ENCODE measurements at places on chromosomes 11 and 22.

GRCh38 chr22:26124991-26125725, 44.1 kb upstream of the SEZ6L start:
- DNase-seq = no peak

- no peak for DNase-seq
Measured at GRCh38 chr11:122339436-122340060, 223.5 kb upstream of the BLID start.

GRCh38 chr11:63941901-63942300, 3.1 kb downstream of the NAA40 start:
- DNase-seq = no peak

DNA sequence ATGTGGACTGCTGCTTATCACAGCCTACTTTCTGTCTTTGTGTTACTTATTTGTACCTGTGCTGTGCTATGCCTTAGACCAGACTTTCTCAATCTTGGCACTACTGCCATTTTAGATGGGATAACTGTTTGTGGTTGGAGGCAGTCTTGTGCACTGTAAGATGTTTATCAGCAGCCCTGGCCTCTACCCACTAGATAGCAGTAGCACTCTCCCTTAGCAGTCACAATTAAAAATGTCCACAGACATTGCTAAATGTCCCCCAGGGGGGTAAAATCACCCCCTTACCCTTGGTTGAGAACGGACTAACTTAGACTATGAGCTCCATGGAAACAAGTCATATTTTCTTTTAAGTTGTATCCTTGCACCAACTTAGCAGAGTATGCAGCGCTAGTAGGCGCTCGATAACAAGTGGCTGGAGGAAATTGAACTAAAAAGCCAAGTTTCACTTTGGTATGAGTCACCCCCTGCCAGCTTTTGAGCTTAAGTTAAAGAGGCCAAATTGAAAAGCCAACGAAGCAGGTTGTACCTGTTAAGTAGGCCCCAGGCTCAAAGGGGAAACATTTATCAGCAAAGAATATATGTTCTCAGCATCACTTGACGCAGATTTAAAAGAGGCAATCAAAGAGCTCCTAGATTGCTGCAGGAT, 304.8 kb upstream of the SORL1-AS1 start:
- no peak for DNase-seq

DNA sequence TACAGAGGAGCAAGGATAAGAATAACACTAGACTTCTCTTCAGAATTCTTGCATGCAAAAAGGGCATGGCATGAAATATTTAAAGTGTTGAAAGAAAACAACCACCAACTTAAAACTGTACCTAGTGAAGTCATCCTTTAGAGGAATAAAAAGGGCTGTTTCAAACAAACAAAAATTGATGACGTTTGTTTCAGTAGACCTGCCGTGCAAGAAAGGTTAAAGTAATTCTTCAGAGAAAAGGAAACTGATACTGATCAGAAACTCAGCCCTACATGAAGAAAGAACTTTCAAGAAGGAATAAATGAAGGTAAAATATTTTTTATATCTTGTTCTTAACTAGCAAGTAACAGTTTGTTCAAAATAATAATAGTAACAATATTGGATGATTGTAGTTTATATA, 27.5 kb downstream of the MRGPRX2 start:
- no peak for DNase-seq

DNA sequence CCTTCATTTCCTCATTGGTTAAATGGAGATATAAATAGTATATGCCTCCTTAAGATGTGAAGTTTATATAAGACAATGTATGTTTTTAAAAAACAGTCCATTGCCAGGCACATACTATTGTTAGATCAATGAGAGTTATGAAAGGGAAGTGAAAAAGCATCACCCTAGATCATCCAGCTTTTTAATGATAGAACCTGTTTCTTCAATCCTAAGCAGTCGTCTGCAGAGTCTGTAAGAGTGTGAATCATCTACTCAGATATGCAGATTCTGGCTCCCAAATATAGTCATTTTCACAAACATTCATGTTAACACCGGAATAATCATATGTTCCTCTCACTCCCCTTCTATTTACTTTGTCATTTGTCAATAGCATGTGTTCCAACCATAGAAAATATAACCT, 65.3 kb upstream of the SLN start:
- DNase-seq = no peak

DNA sequence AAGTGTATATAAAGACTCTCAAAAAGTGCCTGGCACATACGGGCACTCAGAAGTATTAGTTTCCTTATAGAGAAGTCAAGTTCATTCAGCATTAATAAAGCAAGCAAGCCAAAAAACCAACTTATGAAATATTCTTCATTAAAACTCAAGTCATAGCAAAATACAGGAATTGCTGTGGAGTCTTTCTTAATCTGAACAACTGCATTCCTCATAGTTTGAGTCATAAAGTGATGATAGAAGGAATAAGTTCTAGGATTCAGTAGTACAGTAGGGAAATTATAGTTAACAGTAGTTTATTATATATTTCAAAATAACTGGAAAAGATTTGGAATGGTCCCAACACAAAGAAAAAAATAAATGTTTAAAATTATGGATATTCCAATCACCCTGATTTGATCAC, 200.3 kb downstream of the C11orf91 start:
- no peak for DNase-seq

GRCh38 chr11:1207401-1208143, 15.3 kb upstream of the MUC5B start:
- no peak for DNase-seq

DNA sequence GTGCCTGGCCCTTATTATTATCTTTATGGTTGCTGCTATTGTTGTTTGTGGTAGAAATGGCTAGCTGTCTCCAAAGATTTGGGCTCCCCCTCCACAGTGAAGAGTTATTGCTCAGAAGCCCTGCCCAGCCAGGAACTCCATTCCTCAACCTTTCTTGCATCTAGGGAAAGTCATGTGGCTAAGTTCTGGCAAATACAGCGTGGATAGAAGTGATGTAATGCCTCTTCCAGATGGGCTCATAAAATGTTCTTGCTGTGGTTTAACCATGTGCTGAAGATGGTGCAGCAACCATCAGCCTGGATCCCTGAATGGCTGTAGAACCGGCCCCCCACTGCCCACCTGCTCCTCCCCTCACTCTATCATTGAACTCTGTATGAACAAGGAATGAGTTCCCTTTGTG, 203.5 kb upstream of the E2F8 start:
- DNase-seq = no peak

- DNase-seq = peak; percentile 49
Measured at GRCh38 chr11:86574493-86575207, 97.8 kb downstream of the ME3 start.

- DNase-seq = no peak
Measured at GRCh38 chr11:132115454-132115853, 745.0 kb downstream of the NTM start.

- DNase-seq = no peak
Measured at GRCh38 chr11:133843454-133843987, 1.8 kb downstream of the SPATA19 start.

DNA sequence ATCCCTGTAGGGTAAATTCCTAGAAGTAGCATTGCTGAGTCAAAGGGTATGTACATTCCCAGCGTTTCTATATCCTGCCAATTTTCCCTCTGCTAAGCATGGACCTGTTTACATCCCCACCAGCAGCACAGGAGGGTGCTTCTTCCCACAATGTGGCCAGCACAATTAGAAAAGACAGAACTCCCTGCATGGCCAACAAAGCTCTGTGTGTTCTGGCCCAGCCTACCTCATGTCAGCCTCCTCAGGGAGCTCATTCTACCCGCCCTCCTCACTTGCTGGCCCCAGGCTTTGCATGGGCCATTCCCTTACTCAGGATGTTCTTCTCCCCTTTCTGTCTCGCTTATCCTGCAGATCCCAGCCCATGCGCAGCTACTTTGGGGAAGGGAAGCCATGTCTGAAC, 186.1 kb downstream of the DSCAML1 start:
- no peak for DNase-seq

DNA sequence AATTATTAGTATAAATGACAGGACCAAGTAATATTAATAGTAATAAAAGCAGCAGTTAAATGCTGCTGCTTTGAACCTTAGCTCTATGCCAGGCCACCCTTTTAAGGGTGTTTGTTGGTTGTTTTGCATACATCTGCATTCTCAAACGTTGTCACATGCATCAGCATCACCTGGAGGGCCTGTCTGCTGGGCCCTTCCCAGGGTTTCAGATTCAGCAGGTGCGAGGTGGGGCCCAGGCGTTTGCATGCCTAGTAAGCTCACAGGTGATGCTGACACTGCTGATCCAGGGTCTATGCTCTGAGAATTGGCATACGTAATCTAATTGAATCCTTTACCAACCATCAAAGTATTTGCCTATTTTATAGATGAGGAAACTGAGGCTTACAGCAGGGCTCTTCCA, 246.5 kb downstream of the CADM1 start:
- no peak for DNase-seq

DNA sequence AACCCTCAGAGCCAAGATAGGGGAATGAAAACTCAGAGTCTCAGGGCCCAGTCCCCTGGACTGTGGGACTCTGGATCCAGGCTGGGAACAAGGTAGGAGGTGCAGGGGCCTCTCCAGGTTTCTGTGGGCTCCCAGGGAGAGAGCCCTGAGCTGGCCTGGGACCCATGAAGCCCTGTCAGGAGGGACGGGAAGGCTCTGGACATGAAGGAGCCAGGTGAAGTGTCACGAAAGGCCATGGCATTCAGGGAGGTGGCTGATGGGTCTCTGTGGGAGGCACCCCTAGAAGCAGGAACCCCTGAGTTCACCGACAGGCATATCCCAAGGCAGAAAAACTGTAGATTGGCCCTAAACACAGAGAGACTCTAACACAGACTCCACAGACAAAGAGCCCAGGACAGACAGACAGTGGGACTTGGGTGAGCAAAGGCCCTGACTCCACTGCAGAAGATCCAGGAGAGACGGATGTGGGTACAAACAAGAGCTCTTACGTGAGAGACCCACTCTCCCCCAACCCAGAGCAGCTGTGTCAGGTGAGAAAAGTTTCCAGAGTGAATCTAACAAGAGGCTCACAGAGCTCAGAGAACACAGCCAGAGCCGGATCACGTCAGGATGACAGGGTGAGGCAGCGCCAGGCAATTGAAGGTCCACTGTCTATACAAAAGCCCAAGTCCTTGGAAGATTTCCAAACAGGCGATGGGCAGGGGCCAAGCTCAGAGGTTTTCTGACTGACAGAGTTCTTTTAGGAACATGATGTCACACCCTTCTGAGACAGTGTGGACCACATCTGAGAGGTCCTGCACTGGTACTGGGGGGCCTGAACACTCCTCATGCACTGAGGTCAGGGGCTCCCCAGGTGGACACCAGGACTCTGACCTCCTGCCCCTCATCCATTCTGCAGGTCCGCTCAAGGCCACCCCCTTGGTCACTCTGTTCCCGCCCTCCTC, 27.4 kb downstream of the IGLL5 start:
- DNase-seq = no peak

DNA sequence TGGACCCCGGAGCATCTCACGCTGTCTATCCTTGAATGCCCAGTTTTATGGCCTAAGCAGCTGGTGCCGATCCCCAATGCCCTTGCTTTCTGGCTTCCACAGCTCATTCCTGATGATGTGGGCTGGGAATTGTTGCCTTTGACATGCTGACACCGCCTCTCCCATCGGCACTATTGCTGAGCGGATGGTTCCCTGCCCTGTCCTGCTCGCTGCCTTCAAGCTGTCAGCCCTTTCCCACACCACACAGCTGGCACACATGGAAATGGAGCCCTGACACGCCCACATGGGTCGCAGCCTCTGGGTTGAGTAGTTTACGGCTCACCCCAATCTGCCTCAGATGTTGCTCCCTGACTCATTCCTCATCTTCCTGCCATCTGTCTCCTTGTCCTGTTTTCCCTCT, 110.2 kb upstream of the SESN3 start:
- DNase-seq = no peak

DNA sequence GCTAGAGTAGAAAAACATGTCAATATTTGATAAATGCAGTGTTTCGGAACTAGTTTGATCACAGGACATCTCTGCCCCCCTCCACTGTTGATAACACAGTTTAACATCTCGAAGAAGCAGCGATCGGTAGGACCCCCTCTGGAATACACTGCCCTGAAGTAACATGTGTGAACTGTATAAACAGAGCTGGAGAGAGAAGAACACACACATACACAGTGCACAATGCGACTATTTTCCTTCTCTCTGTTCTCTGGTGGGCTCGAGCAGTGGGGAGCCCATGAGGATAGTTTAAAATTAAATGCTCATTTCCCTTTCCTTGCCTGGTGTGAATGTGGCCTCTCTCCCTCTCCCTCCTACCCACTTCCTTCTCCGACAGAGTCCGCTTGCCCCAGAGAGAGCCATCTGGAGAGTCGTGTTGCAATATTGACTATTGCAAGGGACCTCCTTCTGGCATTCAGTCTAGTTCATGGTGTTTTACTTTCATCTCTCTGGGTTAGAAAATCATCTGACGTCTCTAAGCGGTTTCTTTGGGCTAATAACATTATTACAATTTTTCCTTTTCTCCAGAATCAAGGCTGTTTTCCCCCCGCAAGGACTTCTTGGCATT, 51.6 kb upstream of the BARX2 start:
- no peak for DNase-seq

DNA sequence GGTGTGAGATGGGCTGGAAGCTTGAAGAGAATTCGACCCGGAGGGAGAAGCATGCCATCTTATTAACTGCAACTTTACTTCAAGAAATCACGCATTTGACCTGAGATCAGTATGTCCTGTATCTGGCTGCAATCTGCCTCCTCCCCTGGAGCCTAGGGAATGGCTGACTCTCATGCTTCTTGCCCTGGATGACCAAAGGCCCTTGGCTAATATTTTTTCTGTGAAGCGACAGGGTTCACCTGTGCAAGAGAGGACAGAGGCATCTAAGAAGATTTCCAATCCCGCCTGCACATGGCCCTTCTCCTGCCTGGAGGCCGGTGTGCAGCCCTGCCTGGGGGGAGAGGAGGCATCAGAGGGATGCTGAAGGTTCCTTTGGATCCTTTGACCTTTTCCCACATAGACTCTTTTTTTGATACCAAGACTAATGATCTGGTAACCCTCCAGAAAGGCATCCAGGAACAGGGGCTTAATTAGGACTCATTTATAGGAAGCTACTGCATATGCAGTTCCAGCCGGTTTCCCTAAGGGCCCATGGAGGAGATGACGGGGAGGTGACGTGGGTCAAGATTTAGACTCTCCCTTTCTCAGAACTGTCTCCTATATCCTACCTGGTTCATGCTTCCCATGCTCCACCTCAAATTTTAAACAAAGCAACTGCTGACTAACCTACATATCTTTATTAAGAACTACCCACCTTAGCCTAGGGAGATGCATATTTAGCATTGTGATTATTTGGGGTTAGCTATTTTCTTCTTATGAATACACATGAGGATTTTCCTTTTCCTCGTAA, 50.8 kb downstream of the NTM start:
- DNase-seq = no peak

DNA sequence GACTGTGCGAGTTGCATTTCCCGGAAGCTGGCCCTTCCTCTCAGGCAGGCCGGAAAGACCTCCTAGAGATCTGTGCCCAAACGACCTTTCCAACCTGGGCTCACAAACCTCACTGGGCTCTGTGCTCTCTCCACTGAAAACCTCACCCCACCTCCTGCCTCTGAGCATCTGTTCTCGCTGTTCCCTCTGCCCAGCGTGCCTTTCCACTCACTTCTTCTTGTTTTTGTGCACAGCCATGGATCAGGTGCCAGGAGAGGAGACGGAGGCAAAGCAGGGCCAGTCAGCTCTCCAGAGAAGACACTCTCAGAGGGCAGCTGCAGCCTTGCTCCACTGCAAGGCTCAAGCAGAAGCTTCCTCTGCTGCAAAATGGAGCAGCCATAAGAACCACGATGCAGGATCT, 10.9 kb upstream of the CPT1A start:
- no peak for DNase-seq
